ENCODE measurements at places on chromosomes 12 and 14.

DNA sequence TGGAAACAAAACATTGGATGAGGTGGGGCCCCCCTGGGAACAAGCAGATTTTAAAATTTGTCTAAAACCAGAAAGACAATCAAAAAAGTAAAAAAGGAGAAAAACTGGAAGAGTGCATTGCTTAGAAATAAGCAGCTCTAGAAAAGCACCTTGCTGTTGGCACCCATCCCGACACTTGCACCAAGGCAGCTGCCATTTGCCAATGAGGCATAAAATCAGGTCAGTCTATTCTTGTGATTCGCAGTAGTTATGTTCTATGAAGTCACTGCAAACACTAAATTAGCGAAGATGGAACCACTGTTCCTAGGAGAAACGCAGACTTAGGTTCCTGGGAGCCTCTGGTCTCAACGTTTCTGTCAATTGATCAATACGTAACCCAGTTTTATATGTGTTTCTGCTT is 16.2 kb downstream of the VPS33A start:
- DNase-seq: no peak

DNA sequence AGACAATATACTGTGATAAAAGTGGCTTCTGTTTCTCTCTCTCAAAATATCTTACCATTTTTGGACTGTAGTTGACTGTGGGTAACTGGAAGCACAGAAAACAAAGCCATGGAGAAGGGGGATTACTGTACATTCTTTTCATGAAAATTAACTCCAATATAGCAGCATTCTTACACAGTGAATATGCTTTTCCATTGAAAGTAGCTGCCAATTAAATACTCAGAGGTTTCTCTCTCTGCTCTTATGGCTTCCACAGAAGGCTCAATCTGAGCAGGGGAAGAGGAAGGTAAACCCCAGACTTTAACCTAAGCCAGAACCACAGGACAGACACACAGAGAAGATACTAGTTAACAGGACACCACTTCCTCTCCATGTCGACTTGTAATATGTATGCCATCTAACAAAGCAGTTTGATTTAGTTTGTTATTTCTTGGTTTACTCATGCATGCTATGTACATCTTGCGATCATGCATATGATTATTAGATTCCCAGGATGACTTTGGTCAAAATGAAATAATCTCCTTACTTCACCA is 150.2 kb downstream of the SSPN start:
- DNase-seq: no peak

DNA sequence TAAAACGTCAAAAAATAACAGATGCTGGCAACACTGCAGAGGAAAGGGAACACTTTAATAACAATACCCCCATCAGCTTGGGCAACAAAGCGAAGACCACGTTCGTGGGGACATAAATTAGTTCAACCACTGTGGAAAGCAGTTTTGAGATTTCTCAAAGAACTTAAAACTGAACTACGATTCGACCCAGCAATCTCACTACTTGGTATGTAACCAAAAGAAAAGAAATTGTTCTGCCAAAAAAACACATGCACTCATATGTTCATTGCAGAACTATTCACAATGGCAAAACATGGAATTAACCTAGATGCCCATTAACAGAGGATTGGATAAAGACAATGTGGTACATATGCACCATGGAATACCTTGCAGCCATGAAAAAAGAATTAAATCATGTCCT is 81.2 kb upstream of the RAP1B start:
- DNase-seq: no peak

DNA sequence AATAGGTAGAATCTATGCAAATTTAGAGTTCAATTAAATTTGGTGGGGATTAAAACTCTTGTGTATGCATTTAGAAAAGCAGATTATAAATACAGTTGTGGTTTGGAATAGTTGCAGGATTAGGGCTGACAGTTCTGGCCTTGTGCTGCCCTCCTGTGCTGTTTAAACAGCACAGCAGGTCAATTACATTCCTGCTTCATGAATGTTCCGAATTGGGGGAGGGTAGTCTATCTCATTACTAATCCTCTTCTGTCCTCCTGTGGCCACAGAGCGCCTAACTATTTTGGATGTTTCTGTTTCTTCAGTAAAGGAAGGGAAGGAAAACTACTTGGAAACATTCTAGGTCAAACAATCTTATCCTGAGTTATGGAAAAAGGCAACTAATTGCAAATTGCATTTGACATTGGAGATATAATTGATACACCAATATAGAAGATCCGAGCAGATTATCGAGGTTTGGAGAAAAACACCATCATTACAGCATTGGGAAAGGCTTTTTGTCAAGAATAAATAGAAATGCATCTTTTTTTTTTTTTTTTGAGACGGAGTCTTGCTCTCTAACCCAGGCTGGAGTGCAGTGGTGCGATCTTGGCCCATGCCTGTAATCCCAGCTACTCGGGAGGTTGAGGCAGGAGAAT is 8.7 kb upstream of the GPR19 start:
- DNase-seq: no peak

DNA sequence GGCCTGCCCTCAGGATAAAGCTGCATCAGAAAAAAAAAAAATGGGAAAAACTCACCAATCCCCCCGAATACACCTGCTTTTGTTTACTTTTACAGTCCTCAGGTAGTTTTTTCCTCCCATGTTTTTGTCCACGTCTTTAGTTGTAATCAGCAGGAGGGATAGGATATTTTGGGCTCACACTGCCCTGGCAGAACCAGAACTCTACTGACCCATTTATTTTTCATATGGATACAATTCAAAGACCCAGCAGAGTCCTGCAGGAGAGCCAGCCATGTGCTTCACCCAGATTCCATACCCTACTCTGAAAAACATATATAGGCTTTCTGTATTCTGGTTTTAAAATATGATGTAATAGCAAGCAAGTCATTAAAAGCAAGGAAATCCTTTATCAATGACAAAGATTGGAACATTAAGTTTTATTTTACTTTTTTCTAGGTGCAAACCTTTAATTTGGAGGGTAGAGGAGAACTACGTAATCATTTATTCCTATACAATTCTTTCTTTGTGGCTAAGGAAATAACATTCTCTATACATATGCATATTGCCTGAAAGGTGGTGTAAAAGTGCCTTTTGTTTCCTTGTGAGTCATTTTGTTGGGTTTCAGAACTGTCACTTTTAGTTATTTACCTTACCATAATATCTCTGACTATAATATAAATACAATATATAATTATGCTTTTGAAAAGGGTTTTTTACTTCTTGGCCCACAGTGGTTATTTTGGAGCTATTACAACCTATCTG is 19.1 kb downstream of the DACT1 start:
- no peak for DNase-seq

- no peak for DNase-seq
Observed at GRCh38 chr14:42965512-42965911, 1358.8 kb downstream of the LRFN5 start.

GRCh38 chr12:13386323-13387039 is 190.0 kb downstream of the EMP1 start:
- no peak for DNase-seq

DNA sequence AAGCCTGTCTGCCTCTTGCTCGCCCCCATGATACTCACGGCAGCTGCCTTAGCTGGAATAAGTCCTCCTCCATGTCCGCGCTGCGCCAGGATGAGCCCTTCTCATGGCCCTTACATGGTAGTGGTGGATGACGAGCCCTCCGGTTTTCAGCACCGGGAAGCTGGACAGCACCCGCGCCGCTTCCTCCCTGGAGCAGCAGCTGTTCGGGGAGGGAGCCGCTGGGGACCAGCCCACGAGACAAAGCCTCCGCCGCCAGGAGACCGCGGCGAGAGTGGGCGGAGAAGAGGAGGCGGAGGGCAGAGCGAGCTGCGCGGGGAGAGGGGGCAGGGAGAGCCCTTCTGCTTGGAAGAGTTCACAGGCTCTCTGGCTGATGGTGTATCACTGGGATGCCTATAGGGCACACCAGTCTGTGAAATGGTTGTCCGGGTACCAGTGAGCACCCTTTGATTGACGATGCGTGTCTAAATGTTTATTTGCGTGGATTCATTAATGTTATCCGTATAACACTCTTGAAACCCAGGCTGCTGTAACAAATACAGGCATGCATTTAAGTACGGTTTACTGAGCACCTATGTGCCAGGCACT is at the start of gene SVOP:
SVOP (minus strand) TSS at position 273 of the 585 bp plus-strand sequence; CDS start at position 73, 200 bp downstream.
- no peak for DNase-seq

DNA sequence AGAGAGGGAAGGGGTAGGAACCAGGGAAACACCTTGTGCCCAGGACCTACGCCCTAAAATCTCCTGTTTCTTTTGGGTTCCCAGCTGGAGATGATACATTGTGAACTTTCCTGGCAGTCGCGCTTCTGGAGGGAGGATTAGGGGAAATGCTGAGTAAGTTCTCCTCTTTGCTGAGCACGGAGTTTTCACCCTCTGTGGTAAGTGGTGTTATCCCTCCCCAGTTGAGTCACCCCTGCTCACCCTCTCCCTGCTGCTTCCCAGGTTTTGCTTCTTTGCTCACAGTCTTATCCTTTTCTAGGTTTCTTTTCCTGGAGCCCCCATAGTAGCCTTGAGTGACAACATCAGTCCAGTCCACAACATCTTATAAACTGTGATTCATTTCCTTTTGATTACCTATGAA is 789.1 kb downstream of the TMEM121 start:
- DNase-seq: no peak

DNA sequence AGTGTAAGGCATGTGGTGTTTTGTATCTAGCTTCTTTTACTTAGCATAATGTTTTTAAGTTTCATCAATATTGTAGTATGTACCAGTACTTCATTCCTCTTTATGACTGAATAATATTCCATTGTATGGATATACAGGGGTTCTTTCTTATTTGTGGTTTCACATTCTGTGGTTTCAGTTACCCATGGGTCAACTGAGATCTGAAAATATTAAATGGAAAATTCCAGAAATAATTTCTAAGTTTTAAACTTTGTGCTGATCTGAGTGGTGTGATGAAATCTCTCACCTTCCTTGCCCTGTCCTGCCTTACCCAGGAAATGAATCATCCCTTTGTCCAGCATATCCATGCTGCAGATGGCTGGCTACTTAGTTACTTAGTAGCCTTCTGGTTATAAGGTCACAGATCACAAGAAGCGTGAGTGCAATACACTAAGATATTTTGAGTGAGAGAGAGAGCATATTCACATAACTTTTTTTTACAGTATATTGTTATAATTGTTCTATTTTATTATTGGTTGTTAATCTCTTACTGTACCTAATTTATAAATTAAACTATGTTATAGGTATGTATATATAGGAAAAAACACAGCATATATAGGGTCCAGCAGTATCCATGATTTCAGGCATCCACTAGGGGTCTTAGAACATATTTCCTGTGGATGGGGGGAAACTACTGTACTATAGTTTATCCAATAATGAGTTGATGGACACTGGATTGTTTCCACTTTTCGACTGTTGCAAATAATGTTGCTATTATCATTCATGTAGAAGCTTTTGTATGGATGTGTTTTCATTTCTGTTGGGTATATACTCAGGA is 59.6 kb upstream of the LRTM2 start:
- no peak for DNase-seq

Measured in activated naive CD4-positive, alpha-beta T cell (primary cell).